ENCODE measurements at places on chromosomes 13 and 19.

- DNase-seq, result no peak
Measured at GRCh38 chr13:112809332-112810315, 119.8 kb downstream of the ATP11A start.

DNA sequence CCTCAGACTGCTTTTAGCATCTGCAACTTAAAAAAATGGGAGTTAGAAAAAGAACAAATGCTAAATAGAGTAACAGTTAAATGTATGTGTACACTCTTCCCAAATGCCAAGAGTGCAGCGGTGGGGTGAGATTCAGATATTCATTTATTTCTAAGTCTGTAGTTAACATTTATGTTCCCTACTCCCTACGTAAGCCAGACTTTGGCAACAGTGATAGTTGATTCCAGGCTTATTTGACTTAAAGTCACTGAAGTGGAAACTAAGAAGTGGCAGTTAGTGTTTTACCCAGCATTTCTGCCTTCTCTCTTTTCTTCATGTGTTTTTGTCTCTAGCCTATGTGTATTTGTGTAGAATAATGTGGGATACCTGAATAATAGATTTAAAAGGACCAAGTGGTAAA, 4.5 kb downstream of the MIR17HG start:
- no peak for DNase-seq

DNA sequence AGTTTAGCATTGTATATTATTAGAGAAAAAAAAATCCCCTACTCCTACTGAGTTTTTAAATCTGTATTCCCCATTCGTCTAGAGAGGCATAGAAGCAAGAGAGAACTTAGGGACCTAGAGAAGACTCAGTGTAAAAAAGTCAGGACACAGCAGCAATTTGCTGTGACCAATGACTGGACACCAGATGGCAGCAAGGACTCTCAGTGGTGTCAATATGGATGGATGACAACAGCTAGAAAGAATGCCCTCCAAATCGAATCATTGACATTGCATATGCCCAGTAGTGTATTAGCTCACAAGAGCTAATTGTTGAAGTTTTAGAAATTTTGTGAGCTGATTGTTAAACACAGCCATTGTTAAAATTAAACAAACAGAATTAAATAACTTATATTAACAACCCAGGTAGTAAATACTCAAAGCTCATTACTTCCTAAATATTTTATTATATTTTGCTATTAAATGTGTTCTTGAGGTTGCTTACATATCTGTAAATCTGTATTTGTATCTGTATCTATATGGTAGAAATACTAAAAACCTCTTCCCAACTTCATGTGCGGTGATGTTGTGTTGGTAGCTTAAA, 43.9 kb downstream of the SIAH3 start:
- DNase-seq, result peak; percentile 47

DNA sequence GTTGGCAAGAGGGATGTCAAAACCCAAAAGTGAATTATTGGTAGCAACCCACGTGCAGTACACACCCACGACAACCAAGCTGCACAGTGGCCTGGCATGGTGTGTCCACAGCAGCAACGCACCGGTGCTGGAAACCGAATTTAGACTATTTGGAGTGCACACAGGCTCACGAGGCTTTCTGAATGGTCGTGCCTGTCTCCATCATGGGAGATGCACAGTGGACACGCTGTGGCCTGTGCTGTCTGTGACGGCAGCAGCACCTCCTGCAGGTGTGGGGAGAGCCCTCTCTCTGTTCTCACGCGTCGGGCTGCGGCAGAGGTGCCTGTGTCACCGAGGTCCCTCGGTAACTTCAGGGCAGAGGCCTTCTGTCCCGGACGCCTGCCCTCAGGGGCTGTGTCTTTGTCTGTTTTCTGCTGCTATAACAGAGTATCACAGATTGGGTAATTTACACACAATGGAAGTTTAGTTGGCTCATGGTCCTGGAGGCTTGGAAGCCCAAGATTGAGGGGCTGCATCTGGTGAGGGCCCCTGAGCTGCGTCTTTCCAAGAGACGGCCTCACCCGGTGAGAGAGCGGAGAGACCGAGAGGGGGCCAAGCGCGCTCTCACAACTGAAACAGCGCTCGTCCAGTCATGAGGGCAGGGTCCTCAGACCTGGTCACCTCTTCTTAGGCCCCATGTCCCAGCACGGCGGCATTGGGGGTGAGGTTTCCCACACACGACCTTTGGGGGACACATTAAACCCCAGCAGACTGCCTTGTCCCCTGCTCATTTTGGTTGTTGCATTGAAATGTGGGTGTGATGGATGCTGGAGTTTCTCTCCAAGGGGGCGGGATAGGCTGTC, 9.1 kb upstream of the MCF2L start:
- DNase-seq, result no peak

DNA sequence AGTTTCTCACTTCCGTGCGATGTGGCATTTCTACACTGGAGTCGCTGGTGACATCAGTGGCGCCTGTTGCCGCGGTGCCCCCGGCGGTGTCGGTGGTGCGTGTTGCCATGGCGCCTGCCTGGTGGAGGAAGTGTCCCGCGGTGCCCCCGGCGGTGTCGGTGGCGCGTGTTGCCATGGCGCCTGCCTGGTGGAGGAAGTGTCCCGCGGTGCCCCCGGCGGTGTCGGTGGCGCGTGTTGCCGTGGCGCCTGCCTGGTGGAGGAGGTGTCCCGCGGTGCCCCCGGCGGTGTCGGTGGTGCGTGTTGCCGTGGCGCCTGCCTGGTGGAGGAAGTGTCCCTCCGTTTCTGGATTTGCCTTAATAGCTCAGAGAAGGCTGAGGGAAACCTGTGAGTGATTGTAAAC, 127.6 kb downstream of the KDM4B start:
- DNase-seq, result no peak

GRCh38 chr19:39038098-39038497, 5.7 kb upstream of the FBXO27 start:
- DNase-seq, result peak; percentile 78

GRCh38 chr19:15836330-15837220, 21.1 kb upstream of the OR10H1 start:
- DNase-seq, result peak; percentile 98

GRCh38 chr19:11137542-11138384, 17.8 kb downstream of the SPC24 start:
- DNase-seq, result peak; percentile 86

- DNase-seq, result no peak
Measured at GRCh38 chr19:30734669-30735068, 362.5 kb downstream of the ZNF536 start.

DNA sequence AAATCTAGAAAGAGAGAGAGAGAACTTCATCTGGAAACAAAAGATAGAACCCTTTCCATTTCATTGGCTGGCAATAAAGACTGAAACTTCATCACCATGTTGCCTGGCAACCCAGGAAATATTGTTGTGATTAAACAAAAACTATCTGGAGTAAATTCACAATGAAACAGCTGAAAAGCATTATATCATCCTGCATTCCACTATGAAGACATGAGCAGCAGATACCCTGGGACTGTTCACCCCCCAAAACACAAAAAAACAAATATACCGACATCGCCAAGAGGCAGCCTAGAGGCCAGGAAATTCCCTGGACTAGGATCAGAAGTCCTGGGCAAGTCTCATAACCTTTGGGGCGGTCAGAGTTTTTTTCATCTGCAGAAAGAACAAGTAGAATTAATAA, 158.3 kb downstream of the FOXO1 start:
- peak; percentile 13 for DNase-seq

DNA sequence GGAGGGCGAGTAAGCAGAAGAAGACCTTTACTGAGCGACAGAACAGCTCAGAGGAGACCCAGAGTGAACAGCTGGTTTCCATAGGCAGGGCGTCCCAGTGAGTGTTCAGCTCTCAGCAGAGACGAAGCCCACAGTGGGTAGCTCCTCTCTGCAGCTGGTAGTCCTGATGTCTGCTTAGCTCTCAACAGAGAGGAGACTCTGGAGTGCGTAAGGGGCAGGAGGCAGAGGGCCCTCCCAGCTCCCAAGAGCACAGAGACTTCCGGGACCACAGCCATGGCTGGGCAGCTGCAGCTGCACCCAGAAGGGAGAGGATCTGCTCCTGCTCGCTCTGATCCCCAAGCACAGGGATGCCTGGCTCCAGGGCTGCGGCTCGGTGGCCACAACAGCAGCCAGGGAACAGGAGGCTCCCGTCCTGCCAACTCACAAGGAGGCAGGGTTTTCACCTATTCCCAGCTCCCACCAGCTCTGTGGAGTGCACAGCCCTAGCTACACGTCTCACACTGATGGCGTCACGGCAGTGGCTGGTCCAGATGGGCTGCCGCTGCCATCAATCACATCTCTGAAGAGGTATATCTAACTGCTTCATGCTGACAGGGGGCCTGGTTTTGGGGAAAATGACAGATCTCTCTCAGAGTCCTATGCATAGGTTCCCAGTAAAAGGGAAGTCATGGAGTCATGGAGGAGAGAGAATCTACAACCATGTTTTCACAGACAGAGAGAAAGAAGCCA, 2660.1 kb upstream of the PCDH20 start:
- DNase-seq, result no peak

DNA sequence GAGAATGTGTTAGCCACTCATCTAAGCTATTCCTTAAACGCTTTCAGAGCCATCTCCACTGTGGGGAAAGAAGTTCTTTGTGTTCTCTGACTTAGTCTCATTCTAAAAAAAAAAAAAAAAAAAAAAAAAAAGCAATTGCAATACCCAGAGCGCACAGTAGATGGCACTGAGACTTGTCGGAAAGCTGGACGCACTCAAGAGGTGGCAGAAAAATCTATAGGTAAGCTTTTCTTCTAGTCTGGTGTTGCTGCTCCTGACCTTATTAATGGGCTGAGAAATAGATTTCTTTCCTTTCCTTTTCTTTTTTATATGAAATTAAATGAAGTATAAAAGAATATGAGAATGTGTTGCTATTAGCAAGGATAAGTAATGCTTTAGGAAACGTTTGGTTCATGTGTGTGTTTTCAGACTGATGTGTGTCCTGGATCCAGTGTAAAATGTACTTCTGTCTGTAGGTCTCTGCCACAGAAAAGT, 4.7 kb upstream of the GJB2 start:
- DNase-seq, result peak; percentile 60

DNA sequence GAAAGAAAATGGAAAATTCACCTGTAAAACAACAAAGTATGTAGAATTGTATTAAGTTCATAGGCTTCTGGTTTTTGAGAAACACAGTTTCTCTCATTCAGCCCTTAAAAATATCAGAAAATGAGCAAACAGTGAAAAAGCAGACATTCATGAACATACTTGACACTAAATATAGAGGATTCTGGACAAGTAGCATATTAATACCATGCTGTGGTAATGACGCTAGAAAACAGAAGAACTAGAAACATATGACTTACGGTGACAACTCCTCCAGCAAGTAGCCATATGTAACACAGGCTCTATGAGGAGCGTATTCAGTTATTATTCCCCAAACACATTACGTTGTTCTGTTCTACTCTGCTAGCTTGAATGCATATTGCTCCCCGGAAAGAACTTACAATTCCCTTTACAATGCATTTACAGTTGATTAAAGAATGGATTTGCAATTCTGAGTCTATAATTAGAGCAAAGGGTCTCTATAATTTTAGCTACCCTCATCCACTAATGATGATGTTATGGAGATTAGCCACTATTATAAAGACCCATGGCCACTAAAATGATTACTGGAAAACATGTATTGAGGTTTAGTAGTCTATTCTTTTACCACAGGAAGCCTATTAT, 672.1 kb downstream of the EFNB2 start:
- no peak for DNase-seq

DNA sequence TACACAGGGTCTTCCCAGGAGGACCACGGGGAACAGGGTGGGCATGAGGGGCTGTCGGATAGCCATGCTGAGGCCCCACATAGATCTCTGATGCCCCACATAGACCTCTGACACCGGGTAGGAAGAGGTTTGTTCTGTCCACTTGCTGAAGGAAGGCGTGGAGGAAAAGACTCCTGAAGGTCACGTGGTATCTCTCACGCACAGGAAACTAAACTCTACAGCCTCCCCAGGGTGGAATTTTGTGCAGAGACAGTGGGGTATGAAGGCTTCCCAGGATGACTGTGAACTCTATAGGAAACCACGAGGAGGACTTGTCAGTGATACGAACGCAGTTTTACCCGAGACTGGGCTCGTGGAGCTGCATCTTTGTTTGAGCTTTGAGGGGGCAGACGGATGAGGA, 2.8 kb downstream of the EVI5L start:
- no peak for DNase-seq

- no peak for DNase-seq
Measured at GRCh38 chr13:80870186-80870585, 529.3 kb upstream of the SPRY2 start.

DNA sequence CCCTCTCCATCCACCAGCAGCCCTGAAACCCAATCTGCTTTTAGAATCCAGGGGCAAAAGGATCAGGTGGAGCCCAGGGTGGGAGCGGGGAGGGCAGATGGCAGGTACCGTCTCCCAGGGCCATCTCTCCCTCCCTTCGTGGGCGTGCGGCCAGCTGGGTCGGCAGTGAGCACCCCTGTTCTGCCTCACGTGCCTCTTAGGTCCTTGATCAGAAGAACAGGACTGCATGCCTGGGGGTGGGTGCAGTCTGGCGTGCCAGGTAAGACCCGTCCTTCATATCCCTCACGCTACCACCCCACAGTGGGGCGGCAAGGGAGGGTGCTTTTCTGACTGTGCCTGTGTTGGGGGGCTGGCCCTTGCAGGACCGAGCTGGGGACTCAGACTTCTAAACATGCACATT, 2.0 kb downstream of the SLC8A2 start:
- DNase-seq, result no peak

- no peak for DNase-seq
Measured at GRCh38 chr19:14699641-14700040, 9.8 kb downstream of the ZNF333 start.

DNA sequence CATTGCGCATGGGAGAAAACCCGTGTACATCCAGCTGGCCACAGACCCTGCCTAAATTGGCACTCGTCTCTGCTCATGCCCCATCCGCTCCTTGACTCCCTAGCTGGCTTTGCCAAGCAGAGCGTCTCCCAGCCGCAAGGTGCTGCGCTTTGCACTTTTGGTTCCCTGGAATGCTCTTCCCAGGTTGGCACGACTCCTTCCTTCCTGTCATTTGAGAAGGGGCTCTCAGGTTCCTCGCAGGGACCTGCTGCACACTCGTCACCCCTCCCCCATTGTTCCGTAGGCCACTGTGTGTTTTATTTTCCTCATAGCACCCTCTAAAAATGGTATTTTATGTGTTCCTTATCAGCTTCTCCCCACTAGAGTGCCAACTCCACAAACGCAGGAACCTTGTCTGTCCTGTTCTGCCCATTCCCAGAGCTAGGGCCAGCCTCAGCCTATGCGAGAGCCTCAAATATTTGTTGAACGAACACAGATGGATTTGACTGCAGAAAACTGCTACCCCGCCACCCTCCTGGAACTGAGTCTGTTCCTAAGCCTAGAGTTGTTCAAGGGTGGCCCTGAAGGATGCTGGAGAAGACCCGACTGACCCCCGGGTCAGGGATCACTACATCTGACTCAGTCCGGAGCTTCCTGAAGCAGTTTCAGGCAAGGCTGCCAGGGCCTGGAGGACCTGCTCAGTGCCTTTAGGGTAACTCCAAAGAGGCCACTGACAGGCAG, 8.4 kb upstream of the CEBPA start:
- no peak for DNase-seq

GRCh38 chr13:57527114-57527735, 104.3 kb upstream of the PCDH17 start:
- DNase-seq, result no peak

GRCh38 chr13:99955107-99955746, 16.3 kb downstream of the ZIC5 start:
- no peak for DNase-seq

GRCh38 chr13:69565334-69565733, 542.3 kb upstream of the ATXN8OS start:
- no peak for DNase-seq

Measured in left kidney (tissue), 8 donors.